Activated CD8-positive, alpha-beta memory T cell treated with anti-CD3 and anti-CD28 coated beads for 48 hours (primary cell): ENCODE measurements at places on chromosomes 2 and 18.

GRCh38 chr2:240403396-240404104 lies 31.9 kb upstream of the GPC1 start:
- no peak for DNase-seq

- no peak for DNase-seq
Measured at GRCh38 chr2:18379870-18380269, 180.6 kb downstream of the RDH14 start.

GRCh38 chr2:181174611-181175580 lies 194.5 kb downstream of the UBE2E3 start:
- no peak for DNase-seq

DNA sequence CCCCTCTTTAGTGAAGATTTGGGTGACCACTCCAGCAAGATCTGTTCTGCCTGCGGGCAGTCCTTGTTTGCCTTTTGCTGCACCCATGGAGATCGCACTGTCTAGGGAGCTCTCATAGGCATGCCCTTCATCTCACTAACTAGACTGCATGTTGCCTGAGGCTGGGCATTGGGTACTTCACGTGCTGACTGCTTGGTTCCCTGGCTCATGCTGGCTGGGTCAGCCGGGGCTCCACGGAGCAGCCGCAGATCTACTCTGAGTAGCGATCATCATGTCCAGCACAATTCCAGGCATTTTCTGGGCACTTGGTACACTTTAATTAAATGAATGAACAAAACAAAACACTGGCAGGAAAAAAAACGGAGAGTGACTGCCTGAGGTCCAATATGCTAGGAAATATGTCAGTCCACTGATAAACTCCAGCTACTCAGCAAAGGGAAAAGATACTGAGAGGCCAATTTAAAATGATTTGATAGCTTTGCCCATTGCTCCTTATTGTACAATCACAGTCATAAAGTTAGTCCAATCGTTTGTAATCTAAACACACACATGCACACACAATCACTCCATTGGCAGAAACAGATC lies 220.3 kb downstream of the C1D start:
- DNase-seq = no peak

DNA sequence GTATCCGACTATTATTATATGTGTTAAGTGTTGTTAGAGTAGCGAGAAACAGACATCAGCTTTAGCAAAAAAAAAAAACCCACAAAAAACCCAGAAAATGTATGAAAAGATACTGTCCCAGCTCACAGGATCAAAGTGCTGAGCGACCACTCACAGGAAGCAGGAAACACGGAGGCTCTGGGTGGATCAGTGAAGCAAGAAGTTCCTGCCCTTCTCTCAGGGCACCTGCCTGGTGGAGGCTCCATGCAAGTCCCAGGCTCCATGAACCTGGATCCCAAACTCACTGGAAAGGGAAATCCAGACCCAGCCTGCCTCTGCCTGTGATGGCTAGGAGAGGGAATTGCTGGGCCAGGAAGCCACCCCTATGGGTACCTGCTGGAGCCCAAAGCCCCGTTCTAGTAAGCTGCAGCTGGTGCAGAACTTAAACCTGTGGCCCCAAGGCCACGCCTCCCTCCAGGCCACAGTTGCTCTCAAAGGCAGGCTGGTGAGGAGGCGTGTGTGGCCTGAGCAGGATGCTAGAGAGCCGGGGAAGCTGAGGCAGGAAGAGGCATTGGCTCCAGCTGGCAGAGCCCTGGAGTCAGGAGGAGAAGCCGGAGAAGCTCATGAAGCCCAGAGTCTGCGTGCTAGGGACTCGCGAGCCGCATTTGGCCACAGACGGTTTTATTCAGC lies 63.5 kb upstream of the TAF1B start:
- no peak for DNase-seq

GRCh38 chr2:97660044-97660774 lies 3.6 kb downstream of the ACTR1B start:
- no peak for DNase-seq

DNA sequence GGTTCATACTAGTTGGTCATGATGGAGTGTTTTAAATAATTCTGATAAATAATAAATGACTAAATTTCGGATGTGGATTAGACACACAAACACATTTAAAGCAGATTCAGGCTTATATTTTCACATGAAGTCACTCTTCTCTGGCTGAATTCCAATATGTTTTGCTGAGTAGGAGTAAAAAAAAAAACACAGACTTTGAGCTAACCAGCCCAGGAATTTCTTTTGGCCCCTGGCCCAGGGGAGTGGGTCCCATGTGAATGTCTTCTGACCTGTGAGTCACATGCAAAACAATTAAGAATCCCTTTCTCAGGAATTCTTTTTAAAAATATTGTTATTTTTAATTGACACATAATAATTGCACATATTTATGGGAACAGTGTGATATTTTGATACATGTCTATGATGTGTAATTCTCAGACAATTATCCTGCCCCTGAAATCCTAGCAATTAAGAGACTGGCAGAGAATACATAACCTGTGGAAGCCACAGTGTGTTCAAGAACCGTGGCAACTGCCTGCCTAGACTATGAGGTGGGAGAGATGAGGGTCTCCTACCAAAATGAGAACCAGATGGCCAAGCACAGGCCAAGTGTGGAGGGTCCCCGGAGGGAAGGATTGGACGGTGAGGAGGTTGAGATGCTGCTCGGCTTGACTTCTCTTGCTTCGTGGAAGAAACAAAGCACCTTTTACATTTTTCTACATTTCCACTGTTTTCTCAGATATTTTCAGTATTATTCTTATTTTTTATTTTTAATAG lies 236.4 kb downstream of the PIEZO2 start:
- DNase-seq = no peak

DNA sequence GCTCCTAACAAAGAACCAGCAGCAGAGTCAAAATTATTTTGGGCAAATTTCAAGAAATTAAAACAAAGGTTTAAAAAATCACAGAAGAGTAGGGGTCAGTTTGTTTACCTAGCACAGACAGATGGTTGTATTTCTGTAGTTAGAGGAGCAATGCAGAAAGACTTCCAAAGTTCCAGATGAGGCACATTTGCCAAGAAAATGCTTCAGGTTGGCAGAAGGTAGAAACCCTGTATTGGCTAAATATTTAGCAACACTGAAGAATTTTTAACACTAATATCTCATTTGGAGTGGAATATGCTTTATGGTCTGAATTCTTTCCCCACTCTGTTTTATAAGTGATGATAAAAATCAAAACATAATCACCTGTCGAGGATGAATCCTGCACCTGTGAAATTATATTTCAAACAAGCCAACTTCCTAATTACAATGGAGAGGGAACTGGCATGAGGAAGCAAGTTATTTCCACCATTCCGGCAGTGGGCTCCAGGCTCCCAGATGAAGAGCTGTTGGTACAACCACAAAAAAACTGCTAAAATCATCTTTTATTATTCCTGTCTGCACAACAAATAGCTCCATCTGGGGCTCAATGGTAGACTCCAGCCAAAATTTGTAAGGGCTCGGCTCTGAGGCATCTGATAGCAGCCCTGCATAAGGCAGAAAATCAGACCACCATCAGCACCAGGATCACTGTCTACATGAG lies 286.5 kb upstream of the REV1 start:
- DNase-seq = no peak

GRCh38 chr2:114063346-114063745 lies 173.5 kb downstream of the ACTR3 start:
- DNase-seq = no peak

DNA sequence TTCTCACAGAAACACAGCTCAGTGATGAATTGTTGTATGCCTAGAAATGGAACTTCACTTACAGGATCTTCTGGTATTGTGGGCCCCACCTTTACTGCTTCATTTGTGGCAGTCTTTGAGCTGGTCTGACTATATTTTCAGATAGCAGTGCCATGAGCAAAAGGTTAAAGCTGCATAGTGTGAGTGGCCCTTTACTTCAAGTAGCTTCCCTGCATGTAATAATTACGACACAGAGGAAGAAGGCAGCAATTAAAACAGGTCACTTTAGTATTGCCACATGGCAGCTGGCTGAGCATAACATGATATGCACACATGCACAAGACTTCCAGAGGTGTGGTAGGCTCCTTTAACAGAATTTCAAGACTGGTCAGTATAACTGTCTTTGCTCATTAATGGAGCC lies 426.3 kb upstream of the ZEB2 start:
- no peak for DNase-seq

GRCh38 chr2:202910698-202911097 lies 775 bp downstream of the WDR12 start:
- no peak for DNase-seq

DNA sequence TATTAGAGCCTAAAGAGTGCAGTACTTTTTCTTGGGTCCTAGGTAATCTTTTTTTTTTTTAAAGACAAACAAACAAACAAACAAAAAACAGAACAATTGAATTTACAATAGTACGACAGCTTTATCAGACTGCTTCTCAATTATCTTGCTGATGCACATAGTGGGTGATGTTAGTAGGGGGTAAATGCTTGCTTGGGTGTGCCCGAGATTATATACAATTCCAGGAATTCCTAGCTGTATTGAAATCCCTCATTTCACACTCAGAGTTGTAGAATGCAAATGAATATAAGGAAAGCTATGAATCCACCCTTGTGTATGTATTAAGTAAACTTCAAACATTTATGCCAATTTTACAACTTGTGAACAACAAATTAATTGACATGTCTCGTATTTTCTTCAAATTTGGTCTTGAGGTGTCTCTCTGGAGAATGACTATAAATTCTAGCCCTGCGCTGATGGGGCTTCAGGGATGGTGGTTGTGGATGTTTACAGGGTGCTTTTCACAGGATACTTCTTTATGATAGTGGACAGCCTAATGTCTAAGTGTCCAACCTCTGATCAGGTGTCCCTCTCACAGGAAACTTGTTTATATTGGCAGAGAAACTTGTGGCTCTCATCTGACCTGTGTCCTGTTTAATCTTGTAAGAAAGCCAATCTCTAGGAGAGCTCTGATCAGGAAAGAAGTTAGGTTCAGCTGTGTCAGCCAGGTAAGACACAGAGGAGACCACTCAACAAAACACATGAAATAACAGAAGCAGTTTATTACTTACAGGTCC lies 61.9 kb upstream of the SLC39A10 start:
- no peak for DNase-seq

DNA sequence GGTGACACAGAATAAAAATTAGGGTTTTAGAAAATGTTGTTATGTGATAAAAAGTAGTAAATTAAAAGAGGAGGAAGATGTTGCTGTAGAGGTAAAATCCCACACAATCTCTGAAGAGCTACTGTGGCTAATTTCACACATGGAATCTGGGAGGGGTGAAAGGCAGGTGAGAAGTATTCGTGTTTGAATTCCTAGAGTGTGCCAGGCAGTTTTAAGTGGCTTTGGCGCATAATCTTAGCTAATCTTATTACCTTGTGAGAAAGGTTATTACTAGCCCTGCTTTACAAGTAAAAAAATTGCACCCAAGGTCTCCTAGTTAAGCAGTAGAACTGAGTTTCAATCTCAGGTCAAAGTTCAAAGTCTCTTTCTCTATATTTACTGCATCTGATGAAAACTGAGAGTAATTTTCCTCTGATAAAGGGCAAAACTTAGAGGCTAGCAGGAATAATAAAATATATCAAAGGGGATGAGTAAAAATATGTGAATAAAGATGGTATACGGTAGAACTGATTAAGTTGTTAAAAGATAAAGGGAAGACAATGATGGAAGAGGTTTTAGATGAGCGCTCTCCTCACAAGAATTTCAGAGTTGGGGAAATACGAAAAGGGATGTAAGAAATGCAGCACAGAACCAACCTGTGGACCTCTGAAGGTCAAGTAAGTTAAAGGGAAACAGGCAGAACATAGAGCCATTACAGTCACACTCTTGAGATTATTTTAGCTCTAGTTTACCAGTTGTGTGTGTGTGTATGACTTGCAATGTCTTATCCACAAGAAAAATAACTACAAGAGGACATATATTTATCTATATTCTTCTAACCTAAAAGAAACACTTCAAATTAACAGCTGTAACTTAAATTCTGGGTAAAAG lies 34.8 kb downstream of the GAREM1 start:
- no peak for DNase-seq

GRCh38 chr2:212831671-212832199 lies 293.1 kb upstream of the ERBB4 start:
- DNase-seq = no peak

DNA sequence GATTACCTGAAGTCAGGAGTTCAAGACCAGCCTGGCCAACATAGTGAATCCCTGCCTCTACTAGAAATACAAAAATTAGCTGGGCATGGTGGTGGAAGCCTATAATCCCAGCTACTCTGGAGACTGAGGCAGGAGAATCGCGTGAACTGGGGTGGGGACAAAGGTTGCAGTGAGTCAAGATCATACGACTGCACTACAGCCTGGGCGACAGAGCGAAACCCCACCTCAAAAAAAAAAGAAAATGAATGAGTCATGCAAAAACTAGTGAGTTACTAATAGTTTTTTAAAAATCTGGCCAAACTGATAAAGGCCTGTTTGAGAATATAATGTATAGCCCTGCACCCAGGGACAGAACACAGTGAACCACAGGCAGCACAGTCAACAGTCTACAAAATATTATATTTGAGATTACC lies 17.5 kb downstream of the AFG3L2 start:
- no peak for DNase-seq

DNA sequence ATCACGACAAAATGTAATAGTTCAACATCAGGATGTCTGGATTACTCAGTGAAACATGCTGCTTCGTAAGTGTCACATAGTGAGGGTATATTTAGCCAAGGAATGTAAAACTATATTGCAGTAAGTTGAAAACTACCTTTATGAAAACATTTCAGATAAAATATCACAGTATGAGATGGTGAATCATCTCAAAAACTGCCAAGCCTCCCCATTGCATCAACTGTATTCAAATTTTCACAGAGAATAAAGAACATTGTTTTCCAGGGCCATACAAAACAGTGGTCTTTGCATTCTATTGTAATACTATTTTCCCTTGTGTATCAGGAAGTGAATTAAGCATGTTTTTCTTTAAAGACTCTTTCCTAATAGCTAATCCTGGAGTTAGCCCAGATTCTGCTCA lies 47.6 kb upstream of the MSTN start:
- no peak for DNase-seq

- DNase-seq = no peak
Measured at GRCh38 chr2:7573166-7573825, 656.1 kb downstream of the RNF144A start.

DNA sequence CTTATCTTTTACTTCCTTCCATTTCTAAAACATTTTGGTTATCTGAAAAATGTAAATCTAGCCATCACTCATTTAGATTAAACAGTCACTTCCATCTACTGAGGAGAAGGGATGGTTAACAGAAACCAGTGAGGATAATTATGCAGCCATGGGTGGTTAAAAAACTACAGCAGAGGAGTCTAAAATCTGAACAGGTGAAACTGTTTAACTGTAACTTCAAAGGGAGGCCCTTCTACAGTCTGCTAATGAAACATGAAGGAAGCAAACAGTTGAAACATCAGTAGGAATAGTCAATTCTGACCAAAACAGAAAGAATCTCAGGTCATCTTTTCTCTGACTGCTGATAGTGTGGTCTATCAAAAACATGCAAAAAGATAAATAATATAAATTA lies 71.0 kb downstream of the DTNB start:
- DNase-seq = no peak
